NCI-H2107 (cell line): ENCODE measurements at places on chromosomes 4 and X.

GRCh38 chrX:138519296-138519695 lies 192.2 kb downstream of the FGF13 start:
- DNase-seq = no peak

DNA sequence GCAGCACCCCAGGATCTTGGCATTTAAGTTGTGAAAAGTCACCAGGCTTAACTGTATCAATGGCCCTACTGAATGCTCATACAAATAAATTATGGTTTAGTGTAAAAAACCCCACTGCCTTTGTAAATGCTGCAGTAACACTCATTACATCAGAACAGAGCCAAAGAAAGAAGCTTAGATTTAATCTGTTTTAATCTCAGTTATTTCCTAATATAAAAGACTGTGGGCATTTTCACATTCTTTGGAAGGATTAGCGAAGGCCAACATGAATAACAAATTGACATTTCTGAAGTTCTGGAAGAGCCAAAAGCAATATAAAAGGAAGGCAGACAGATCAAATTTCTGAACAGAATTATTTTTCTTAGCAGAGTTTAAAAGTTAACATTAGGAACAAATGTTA lies 140.0 kb upstream of the HCCS start:
- DNase-seq = no peak

DNA sequence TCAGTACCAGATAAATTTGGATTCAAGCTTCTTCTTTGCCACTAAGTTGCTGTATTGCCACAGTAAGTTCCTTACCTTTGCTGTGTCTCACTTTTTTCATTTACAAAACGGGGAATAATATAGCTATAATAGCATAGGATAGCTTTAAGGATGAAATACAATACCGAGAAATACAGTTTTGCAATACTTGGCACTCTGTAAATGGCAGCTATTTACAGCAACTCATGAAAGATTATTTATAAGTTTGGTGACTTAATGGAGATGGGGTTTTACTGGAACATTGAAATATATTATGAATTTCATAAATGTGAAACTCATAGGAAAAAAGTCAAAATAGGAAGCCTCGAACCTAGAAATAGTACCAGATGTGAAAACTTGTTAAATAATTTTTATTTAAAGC lies 27.6 kb downstream of the ANXA10 start:
- no peak for DNase-seq

- DNase-seq = no peak
These were observed 72.2 kb downstream of the COMMD8 start for GRCh38 chr4:47391256-47391655.

GRCh38 chr4:95355021-95355420 lies 193.8 kb downstream of the UNC5C start:
- DNase-seq = no peak

GRCh38 chrX:41118156-41118555 lies 32.9 kb downstream of the USP9X start:
- no peak for DNase-seq

- DNase-seq = no peak
These were observed 17.4 kb upstream of the PACRGL start for GRCh38 chr4:20682853-20683252.

DNA sequence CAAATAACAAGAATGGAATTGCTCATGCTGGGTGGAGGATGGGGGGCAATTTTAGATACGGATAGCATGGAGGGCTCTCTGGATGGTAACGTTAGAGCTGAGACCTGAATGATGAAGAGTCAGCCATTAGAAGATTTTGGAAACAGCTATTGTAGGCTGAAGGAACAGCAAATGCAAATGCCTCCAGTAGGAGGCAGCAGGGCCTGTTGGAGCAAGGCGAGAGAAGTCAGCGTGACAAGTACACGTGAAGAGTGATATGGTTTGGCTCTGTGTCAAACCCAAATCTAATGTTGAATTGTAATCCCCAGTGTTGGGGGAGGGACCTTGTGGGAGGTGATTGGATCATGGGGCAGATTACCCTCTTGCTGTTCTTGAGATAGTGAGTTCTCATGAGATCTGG lies 59.3 kb upstream of the SOD3 start:
- DNase-seq = no peak

GRCh38 chrX:77975755-77976154 lies 6.3 kb upstream of the PGAM4 start:
- DNase-seq = no peak

GRCh38 chr4:113699772-113700171 lies 61.8 kb downstream of the CAMK2D start:
- DNase-seq = no peak

GRCh38 chrX:73850124-73851013 lies 287.4 kb downstream of the CHIC1 start:
- DNase-seq = no peak

GRCh38 chrX:132631579-132632232 lies 142.9 kb upstream of the MBNL3 start:
- peak; percentile 22 for DNase-seq

- no peak for DNase-seq
These were observed 173.9 kb upstream of the KLF3 start for GRCh38 chr4:38489924-38490639.

DNA sequence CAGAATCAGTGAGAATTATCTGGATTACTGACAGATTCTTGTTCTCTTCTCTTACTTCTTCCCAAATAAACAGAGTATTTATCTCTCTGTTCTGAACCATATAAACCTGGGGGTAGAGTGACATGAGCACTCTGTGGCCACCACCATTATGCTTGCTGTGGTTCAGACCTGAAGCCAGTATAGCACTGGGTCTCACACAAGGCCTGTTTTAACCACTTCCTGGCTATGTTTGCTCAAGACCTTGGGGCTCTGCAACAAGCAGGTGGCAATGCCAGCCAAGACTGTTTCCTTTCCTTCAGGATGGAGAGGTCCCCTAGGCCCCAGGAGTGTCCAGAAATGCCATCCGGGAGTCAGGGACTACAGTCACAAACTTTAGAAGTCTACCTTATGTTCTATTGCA lies 21.7 kb upstream of the HEPH start:
- no peak for DNase-seq

GRCh38 chrX:38260231-38260630 lies 39.6 kb upstream of the SRPX start:
- no peak for DNase-seq

DNA sequence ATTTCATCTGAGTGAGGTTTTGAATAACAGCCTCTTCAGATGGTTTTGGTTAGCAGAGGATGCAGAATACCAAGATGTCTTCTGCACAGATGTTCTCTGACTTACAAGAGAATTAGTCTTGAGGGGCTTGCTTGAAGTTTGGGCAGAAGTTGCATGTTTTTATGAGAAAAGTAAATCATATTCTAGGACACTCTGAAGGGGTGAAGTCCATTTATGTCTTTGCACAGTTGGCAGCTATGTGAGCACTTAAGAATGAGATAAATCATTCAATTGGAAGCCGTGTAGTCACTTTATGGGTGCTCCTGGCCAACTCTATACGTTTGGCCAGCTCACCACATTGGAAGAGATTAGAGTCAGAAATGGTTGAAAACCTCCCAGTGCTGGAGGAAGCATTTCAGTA lies 252.7 kb upstream of the KCNIP4 start:
- DNase-seq = no peak

DNA sequence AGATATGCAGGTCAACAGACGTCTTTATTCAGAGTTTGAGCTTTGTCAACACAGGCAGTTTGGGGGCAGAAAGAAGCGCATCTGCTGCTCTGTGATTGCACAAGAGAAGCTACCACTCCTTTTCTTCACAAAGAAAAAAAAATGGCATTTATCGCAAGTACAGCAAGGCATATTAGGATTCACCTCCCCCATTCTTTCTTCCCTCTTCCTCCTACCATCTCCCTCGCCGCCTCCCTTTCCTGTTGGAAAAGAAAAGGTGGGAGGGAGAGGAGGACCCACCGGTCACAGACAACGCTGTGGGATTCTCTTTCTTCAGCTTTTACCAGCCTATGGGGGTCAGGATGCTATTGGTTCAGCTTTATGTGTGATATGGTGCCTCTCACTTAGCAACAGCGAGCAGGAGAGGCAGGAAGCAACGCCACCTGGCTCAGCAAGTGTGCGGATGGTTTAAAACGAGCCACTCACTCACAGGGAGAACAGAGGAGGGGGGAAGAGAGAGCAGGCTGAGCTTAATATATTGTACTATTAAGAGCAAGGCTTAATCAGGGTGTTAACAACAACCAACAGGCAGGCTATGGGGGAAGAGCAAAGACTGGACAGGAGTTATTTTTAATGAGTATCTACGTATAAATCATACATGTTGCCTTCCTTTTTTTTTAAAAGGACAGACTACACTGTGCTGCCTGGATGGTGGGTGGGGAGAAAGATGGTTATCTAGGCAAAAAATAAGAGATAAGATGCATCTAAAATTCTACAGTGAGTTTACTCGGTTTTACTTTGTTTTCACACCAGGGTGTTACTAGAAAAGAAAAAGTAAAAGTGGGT lies 104.7 kb downstream of the MAML3 start:
- peak; percentile 32 for DNase-seq

DNA sequence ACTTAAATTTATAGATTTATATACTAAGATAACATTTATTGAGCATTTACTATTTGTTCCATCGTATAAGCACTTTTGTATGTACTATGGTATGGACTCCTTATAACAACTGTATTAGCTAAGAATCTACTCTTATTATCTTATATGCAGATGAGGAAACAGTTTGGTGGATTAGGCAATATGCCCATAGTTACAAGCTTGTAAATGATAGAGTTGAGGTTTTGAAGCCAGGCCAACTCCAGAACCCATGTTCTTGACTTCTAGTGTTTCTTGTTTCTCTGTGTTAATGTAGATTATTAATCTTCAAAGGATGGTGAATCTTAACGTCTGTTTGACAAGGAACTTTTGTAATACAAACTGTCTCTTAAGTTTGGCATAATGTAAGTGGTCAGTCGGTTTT lies 71.3 kb downstream of the STIM2 start:
- no peak for DNase-seq

DNA sequence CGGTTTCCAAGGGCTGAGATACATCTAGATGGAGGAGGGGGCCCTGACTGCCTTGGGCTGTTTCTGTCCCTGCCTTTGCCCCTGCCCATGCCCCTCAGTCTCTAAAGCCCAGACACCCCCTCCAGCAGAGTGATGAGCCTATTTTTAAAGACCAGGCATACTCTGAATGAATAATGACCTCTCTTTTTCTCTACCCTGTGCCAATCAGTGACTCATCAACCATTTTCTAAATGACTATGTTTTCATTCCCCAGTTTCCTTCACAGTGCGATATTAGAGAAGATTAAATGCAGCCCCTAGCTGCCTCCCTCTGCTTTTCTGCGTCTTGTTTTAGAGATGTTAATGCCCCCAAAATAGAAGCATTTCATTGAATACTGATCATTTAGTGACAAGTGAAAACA lies 15.5 kb upstream of the NHS start:
- no peak for DNase-seq

- DNase-seq = no peak
These were observed 158.4 kb downstream of the CHIC2 start for GRCh38 chr4:53905941-53906377.

DNA sequence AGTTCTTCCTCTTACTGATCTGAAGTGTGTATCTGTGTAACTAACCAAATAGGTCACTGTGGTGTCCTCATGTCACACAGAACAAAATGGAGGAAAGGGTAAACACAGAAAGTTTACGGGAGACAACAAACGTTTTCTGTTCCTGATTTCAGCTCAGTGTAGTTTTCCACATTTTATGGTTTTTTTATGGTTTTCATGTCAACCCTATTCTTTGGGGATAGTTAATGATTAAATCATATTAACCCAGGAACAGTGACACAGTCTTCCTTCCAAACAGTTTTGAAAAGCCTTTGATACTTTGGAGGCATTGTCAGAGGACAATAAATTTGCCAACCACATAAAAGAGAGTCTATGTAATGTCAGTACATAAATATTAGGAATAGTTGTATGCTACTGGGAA lies 4.2 kb downstream of the LNX1 start:
- DNase-seq = no peak

GRCh38 chrX:12153317-12153716 lies 15.0 kb downstream of the FRMPD4 start:
- DNase-seq = no peak

GRCh38 chr4:107631560-107631959 lies 88.5 kb downstream of the PAPSS1 start:
- DNase-seq = no peak

DNA sequence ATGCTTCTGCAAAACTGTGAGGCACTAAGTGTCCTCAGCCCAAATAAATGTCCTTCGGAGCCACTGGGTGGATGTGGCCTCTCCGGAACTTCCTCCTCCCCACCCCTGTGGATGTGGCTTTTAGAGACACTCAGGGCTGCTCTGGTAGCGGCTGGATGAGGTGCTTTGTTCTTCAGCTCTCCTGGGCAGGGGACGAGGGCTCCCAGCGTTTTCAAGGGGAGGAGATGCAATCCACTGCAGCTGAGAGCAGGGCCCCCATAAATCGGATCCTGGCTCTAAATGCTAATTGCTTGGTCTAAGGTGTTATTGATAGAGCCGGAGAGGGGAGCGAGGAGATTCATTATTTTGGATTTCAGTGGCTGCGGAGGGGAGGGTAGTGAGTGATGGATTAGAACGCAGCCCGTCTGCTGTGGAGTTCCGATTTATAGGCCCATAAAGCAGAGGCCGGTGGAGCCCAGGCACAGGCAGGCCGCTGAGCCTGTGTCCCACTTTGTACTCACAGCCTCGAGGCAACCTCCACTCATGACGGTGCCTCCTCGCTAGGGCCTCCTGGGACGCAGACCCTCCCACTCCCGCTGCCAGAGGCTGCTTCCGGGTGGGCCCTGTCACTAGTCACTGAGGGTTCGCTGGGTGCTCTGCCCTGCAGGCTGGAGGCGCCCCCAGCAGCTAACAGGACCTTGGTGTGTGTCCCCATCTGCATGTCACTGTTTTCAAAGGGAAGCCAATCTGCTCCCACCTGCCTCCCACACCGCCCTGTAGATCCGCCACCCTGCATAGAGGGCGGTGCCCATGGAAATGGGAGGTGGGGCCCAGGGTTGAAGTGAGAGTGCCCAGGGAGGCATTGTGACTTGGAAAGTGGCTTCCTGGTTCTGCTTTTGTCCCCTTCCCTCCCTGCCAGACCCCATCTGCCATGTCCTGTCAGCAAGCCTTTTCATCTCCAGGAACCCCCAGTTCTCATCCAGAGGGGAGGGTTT lies 135.4 kb upstream of the PSAPL1 start:
- no peak for DNase-seq

- DNase-seq = no peak
These were observed 30.3 kb downstream of the UCHL1 start for GRCh38 chr4:41287005-41287404.

GRCh38 chr4:141473952-141474351 lies 162.4 kb upstream of the IL15 start:
- no peak for DNase-seq

DNA sequence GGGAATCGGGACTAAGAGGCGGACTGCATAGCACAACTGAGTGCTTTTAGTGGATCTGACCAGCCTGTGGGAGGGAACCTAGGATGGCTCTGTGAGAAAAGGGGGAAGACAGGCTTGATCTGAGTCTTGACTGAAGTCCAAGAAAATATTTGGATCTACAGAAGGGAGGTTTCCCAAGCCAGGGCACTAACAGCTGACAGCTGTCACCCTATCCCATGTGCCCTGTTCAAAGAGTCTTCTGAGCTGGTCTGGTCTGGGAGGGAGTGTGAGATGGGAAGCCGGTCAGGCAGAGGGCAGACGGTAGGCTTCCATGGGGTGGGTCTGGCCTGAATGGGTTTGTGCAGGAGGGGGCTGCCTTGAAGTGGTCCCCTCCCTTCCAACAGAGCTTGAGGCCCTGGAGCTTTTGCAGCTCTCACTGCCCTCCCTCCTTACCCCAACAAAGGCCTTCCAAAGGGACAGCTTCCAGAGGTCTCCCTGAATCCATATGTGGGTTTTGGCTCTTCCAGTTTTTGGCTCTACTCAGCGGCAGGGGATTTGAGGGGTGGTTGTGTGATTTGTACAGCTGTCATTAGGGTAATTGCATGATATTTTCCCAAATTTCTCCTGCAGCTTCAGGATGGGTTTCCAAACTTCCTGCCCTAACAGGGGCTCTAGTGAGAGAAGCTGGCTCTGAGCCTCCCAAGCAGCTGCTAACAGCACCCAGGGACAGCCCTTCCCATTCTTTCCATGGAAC lies 643.7 kb downstream of the BCOR start:
- DNase-seq = no peak
